ENCODE measurements at places on chromosomes 2 and 18. TPM values are rescaled to one million over a fixed set of nuclear protein-coding genes. Genes with fewer than 3 reads are reported as not detected.

DNA sequence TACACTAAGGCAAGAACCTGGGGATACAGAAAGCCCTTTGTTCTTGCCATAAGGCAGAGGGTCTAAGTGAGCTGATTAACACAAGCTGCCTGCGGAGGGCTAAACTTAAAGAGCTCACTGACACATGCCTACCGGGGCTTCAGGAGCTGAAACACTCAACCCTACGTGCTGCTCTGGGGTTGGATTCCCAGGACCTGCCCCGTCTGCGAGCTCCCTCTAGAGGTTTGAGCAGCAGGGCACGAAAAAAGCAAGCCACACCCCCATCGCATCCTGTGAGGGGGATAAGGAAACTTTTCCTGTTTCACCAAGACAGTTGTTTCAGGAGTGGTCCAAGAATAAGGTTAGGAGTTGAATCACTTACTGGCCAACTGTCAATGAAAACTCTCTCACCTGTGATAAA is 562.1 kb downstream of the TMX3 start:
- DNase-seq = peak; percentile 1

DNA sequence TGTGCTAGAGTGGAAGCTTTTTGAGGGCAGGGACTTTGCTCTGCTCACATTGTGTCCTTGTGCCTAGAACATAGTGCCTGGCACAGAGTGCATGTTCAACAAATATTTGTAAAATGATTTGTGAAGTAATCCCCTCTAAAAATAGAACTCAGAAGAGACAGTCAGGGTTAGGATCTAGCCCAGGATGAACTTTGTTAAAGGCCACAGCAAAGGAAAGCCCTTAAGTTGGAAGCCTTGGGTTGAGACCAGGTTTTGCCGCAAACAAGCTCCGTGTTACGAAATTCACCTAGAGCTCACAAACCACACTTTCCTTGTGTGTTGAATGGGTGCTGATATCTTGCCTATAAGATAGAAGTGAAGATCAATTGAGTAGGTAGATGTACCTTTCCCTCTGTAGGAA is 84.2 kb downstream of the SETBP1 start:
- no peak for DNase-seq

- no peak for DNase-seq
Observed at GRCh38 chr2:118312969-118313756, 224.9 kb downstream of the INSIG2 start.

DNA sequence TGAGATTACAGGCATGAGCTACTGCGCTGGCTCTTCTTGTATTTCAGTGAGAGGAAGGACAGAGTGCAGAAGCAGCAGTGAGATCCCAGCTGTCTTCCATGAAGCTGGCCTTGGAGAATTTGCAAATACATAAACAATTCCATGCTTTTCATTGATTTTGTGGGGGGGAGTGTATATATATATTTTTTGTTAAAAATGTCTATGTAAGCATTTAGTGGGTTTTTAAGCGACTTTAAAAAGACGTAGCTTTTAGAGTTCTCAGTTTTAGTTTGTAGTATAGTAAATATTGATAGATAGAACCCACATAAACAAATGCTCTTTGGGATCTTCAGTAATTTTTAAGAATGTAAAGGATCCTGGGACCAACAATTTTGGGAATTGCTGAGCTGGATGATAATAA is 6.3 kb downstream of the RBFA start:
- no peak for DNase-seq

GRCh38 chr18:70423988-70424387 is 135.1 kb downstream of the SOCS6 start:
- DNase-seq = no peak

The NT5DC4 gene
- polyA plus RNA-seq = 0.07 TPM

DNA sequence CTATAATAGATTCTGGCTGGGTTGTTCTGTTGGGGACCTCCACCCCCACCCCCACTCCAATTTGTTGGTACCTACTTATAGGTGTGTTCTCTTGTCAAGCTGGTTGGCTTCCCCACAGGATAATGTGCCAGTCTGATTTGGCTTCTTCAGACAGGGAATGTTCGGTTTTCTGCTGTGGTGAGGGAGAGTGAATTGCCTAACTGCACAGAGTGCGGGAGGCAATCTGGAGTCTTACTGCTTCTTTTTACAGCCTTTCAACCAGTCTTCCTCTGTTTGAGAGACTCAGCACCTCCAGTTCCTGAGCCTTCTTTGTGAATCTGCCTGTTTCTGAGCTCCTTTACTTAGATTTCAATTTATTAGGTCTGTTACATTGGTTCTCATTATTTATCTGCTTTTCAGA is 27.4 kb upstream of the SNORC start:
- DNase-seq = no peak

The MREG gene
- polyA plus RNA-seq = 7.3 TPM

The BCL11A gene
- not detected for polyA plus RNA-seq

The CYS1 gene
- polyA plus RNA-seq = 0.04 TPM

DNA sequence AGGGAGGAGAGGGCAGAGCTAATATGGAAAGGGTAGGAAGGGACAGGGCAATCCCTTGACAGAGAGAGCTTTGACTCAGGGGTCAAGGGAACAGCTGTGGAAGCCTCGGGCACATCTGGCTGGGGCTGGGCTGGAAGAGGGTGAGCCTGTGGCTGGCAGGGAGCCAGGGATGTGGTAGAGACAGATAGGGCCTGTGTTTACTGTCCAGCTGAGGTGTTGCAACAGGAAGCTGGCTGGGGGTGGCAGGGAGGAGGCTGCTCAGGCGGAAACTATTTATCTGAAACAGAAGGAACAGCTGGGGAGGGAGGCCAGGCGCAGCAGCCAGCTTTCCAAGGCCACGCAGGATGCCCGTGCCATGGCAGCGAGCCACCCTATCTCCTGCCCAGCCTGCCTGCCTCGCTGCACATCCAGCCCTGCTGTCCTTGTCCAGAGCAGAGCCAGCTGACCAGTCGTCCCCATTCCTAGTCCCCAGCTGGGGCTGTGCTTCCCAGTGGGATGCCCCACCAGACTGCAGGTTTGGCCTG is 264.7 kb downstream of the CYP26B1 start:
- DNase-seq = peak; percentile 94

- no peak for DNase-seq
Observed at GRCh38 chr2:206263959-206264603, 10.4 kb upstream of the ZDBF2 start.

DNA sequence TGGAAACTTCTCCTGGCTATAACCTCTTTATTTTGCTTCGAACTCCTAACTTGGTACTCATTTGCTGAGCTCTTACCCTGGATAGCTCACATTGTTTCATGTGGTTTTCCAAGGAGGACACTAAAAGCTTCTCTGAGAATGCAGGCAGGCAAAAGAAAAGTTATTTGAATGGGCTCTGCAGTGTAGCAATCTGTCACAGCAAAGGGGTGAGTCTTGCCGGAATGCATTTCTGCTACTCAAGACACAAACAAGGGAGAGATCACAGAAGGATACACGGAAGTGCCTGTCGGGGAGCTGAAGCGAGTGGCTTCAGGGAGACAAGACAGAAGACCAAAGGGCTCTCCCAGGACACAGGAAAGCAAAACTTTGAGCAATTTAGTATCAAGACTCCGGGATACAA is 265.4 kb downstream of the SS18 start:
- no peak for DNase-seq

The KLHL30 gene
- polyA plus RNA-seq = 0.07 TPM

DNA sequence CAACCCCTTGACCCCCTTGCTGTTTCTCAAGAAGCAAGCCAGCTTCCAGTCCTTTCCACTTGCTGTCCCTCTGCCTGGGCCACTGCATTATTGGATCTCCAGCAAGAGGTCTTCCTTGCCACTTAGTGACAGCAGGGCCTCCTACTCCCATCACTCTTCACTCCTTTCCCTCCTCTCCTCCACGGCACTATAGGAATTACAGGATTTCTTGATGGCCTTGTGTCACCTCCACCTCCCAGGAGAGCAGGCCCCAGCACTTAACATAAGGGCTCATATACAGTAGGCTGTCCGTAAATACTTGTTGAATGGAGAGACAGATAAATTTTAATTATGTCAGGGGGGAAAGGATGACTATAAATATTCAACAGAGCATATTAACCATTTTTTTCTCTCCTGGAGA is 129.4 kb downstream of the SP3 start:
- DNase-seq = no peak

DNA sequence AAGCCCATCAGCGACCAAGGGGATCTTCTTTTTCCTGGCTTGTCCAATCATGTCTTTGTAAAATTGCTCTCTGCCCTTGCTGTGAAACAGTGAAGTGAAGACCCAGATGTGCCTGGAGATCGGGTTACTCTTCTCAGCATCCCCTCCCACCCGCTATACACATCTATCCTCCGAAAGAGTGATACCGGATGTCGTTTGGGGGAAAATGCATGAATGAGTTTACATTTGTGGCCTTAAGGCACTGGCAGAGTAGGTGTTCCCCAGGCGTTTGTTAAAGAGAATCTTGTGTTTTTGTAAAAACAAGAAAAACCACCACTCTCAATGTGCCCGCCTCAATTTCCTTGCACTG is 528.3 kb downstream of the CMPK2 start:
- DNase-seq = no peak

The SP140L gene
- 13.7 TPM for polyA plus RNA-seq

DNA sequence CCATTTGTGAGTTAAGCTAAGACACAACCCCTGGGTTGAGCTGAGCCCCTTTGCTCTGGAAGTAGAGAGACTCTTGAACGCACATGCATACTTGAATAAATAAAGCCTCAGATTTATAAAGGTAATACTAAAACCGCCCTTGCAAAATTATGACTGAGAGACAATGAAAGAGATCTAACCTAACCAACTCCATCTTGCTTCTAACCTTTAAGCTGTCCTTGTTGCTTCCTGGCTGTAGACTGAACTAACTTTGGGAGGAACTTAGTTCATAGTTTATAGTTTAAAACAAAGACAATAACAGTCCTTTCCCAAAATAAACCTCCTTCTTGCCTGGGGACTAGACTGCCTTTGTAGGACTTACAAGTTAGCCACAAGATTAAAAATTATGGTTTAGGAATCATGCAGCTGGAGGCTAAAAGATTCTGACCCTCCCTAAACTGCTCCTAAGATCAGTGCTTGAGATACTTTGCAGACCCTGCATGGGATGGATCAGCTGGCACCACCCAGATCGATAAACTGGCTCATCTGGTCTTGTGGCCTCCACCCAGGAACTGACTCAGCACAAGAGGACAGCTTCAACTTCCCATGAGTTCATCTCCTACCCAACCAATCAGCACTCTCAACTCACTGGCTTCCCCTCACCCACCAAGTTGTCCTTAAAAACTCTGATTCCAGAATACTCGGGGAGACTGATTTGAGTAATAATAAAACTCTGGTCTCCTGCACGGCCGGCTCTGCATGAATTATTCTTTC is 240.2 kb upstream of the SLC14A2 start:
- DNase-seq = no peak

DNA sequence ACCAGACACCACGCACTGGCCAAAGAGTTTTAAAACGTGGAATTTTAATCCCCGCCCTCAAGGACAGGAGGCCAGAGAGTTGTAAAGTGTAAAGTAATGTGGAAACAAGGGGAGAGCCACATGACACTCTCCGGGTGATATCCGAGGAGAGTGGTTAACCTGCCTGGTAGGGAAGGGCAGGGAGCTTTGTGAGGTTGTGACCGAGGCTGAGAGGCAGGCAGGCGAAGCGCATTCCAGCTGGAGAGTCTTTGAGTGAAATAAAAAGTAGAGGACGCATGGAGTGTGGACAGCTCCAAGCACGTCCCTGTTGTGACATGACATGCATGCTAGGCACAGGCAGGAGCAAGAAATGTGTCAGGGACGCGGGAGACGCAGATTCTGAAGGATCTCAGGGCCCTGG is 539.5 kb downstream of the RNF144A start:
- no peak for DNase-seq

DNA sequence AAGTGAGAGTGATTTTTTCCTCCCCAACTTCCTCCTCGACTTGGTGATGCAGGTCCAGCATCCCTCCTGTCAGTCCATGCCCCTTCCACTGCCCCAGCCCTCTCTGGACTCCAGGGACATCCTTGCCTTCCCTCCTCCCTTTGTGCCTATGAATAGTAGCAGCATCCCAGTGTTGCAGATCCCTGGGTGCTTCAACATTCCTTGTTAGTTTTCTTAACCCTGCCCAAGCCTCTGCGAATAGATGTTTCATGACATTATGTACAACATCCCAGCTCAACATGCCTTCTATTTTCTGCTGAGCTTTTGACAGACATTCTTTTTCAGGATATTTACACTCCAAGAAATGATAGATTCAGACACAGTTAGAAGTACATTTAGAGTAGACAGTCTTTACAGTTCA is 35.3 kb upstream of the CCDC150 start:
- DNase-seq = no peak

- DNase-seq = peak; percentile 39
Observed at GRCh38 chr2:197713271-197713670, 8.1 kb downstream of the MARS2 start.

DNA sequence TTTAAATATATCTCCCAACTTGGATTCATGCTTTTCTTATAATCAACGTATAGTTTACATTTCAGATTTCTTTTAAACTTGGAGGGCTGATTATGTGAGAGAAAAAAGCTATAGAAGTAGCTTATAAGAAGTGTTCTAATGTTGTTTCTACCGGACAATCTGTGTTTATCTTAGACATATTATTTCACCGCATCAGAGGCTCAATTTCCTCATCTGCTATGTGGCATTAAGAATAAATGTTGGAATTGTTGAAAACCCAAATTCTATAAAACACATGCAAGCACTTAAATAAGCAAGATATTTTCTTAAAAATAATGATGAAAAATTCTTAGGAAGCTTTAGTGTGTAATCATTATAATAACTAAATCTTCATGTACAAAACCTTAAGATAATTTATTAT is 407.9 kb downstream of the HRH4 start:
- DNase-seq = no peak

The CFAP221 gene
- polyA plus RNA-seq = not detected

DNA sequence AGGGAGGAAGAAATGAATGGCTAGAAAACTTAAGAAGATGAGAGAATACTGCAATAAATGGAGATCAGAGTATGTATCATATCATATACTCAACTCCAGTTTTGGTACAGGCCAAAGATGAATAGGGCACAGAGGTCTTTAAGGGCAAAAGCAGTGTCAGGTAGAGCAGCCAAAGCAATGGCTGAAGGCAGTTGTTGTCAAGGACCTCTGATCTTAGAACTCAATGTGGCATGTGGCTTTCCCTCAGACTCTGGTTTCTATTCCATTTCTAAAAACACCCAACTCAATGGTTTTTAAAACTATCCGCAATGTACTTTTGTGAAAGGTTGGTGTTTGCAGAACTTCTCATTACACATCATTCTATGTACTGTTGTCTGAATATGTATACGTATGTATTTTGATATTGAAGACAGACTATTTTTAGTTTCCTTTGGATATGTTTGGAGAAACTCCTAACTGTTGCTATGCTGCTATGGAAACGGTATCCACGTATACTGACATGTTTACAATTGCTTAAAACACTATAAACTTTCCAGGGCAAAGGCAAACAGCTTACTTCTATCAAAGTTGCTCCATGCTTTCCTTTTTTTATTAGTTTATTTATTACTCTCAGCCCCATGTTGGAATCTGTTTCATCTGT is 58.1 kb upstream of the PELI1 start:
- DNase-seq = no peak

The USP14 gene
- polyA plus RNA-seq = 10.7 TPM

GRCh38 chr18:79681484-79682387 is 2.1 kb downstream of the CTDP1 start:
- DNase-seq = no peak

- no peak for DNase-seq
Observed at GRCh38 chr2:156675896-156676295, 239.7 kb downstream of the GPD2 start.

GRCh38 chr2:54015798-54016699 is 45.3 kb upstream of the PSME4 start:
- DNase-seq = peak; percentile 73
